Esophagus muscularis mucosa (tissue), 4 donors: ENCODE measurements at places on chromosomes 1 and 21.
A peak's percentile ranks its signal among the peaks of the same experiment; 100 is the strongest.

DNA sequence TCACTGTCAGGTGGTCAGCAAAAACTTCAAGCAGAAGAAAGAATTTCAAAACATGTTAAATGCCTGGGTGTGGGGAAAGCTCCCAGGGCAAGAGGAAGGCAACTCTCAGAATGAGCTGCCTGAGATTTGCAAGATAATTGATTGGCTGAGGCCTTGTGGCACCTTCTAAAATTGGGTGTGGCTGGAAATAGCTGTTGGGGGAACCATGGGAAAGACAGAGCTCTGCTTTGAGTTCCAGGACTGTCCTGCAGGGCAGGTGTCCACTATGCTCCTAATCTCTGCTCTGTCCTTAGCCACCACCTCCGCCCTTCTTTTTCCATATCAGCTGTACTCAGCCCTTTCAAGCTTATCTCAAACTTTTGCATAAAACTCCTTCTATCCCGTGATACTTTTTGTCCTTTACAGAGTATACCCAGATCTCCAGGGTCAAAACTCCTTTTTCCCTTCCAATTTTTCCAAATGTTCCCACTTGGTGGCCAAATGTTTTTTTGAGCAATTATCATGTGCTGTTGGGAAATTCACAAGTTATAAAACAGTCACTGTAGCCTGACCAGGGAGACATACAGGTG lies 23.8 kb upstream of the PPP2R5A start:
- no peak for DNase-seq

GRCh38 chr1:88647249-88647645 lies 36.8 kb upstream of the PKN2 start:
- no peak for DNase-seq

GRCh38 chr1:224198572-224198971 lies 15.5 kb downstream of the DEGS1 start:
- DNase-seq = no peak

- no peak for DNase-seq
Observed at GRCh38 chr1:156497743-156498431, 2.7 kb downstream of the MEF2D start.

- no peak for DNase-seq
Observed at GRCh38 chr1:50986653-50987052, 16.6 kb downstream of the CDKN2C start.

- DNase-seq = peak; percentile 68
Observed at GRCh38 chr1:151864411-151864810, 10.9 kb upstream of the THEM5 start.

DNA sequence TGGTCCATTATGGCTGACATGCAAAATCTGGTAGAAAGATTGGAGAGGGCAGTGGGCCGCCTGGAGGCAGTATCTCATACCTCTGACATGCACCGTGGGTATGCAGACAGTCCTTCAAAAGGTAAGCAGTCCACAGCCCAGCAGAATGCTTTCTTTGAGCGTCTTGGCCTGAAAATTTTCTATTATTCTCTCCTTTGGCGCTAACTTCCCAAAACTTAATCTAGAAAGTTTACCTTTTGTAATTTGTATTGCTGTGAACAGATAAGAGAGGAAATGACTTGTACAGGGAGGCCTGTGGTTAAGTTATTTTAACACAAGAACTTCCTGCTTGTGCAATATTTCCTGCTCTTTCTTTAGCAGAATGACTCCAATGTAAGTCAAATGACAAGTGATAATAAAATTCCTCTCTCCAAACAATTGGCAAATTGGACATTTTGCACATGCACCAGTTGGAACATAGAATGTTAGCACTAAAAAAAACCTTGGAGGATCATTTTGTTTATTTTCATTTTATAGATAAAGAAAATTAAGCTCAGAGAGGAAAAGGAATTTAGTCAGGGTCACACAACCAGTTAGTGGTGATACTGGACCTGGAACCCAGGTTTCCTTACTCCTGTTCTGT lies 18.9 kb downstream of the CAP1 start:
- DNase-seq = no peak

GRCh38 chr1:204361341-204361771 lies 1.6 kb upstream of the PLEKHA6 start:
- no peak for DNase-seq

GRCh38 chr1:157380523-157380922 lies 171.8 kb downstream of the FCRL5 start:
- no peak for DNase-seq

- no peak for DNase-seq
Observed at GRCh38 chr21:44714905-44715304, 3.5 kb upstream of the TSPEAR start.

- no peak for DNase-seq
Observed at GRCh38 chr1:155218854-155219591, 10.5 kb downstream of the MTX1 start.
